ENCODE measurements at places on chromosomes 1 and 21.

- DNase-seq = peak; percentile 70
Observed at GRCh38 chr1:203512848-203513584, 19.1 kb downstream of the OPTC start.

- DNase-seq = no peak
Observed at GRCh38 chr21:17050156-17050555, 462.7 kb upstream of the CXADR start.

DNA sequence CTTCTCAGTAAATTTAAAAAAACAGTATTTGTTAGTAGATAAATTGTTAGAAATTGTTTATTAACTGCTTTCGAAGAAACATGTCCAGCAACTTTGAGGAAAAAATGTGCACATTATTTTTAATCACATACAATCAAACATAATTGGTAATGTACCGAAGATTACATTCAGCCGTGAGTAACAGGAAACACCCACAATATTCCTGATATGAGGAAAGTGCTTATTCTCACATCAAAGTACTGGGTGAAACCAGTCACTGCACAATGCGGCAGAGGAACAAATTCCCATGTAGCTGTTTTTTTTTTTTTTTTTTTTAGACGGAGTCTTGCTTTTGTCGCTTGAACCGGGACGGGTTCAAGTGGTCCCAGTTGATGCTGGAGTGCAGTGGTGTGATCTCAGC is 9.7 kb downstream of the ACBD3 start:
- DNase-seq = no peak

- DNase-seq = peak; percentile 83
Observed at GRCh38 chr1:161440312-161440894, 64.9 kb upstream of the FCGR2A start.

DNA sequence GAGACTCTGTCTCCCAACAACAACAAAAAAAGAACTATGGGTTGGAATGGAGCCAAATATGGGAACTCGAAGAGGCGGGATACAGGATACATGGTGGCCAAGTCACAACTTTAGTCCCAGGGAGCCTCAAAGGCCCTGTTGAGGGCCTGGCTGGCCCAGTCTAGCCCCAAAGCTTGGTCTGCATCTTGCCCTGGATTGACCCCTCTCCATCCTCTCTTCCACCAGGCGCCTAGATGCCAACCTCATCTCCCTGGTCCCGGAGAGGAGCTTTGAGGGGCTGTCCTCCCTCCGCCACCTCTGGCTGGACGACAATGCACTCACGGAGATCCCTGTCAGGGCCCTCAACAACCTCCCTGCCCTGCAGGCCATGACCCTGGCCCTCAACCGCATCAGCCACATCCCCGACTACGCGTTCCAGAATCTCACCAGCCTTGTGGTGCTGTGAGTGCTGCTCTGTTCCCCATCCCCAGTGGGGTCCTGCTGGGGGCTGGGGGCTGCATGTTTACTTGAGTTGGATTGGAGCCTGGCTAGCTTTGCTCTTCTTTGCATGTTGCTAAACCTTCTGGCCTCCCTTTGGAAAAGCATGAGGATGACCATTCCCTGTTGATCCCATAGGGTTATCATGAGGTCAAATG is 65.5 kb downstream of the UBE2T start:
- no peak for DNase-seq

- no peak for DNase-seq
Observed at GRCh38 chr1:189958756-189959155, 518.9 kb downstream of the BRINP3 start.

GRCh38 chr1:160407839-160408801 is 7.8 kb downstream of the VANGL2 start:
- no peak for DNase-seq

- peak; percentile 50 for DNase-seq
Observed at GRCh38 chr21:44510508-44511218, 29.3 kb downstream of the KRTAP10-1 start.

DNA sequence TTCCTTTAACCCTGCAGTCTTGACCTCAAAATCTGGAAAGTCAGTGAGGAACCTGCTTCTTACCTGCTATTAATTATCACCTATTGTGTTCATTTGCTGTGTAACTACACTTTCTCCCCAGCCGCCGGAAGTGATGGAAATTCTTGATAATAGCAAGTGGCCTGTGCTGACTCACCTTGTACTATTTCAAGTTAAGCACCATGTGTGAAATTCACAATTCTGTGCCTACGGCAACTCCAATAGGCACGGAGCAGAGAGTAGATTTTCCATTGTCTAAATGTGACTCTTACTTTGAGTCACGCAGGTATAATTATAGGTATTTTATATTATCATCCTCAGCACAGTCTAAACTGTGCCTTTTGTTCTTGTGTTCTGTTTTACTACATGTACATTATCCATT is 466.8 kb downstream of the KIF26B start:
- no peak for DNase-seq

DNA sequence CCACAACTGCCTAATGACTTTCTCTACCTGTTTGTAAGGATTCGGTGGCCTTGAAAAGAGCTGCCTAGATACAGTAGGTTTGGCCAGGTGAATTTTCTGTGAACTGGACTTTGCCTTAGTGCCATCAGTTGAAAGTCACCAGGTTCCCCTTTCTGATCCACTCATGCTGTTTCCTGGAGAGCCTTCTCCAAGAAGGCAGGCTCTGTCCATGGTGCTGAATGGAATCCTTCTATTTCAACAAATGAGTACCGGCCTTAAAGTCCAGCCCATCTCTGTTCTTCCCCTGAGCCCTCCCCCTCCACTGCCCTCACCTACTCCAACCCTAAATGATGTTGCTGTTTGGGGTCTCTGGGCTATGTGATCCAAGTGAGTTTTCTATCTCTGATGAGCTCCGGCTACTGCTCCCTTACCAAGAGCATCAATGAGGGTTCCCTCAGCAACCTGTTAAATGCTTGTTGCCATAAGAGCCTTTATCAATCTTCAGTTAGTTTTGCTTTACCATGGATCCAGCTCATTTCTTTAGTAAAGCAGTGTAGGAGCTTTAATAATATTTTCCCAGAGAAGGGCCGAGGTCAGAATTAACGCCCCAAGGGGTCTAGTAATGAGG is 500.4 kb downstream of the PTPRU start:
- DNase-seq = peak; percentile 54

GRCh38 chr1:3051270-3052268 is 17.4 kb upstream of the PRDM16 start:
- DNase-seq = no peak

DNA sequence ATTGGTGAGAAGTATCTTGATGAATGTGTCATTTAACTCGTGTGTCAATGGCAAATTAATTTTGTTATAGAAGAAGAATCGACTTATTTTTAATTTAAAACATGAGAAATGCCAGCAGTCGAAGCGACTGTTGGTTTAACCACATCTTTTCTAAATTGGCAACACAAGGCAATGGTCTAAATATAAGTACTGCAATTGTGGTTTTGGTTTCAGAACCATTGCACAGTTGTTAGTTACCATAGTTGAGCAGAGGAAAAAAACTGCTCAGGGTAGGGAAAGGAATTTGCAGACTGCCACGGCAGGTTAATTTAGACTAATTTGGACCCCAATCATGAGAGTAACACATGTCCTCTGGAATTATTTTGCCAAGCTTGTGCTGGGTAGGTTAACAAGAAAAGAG is 185.6 kb upstream of the RUNX1 start:
- peak; percentile 49 for DNase-seq

- DNase-seq = no peak
Observed at GRCh38 chr1:77829851-77830250, 50.4 kb downstream of the MIGA1 start.

DNA sequence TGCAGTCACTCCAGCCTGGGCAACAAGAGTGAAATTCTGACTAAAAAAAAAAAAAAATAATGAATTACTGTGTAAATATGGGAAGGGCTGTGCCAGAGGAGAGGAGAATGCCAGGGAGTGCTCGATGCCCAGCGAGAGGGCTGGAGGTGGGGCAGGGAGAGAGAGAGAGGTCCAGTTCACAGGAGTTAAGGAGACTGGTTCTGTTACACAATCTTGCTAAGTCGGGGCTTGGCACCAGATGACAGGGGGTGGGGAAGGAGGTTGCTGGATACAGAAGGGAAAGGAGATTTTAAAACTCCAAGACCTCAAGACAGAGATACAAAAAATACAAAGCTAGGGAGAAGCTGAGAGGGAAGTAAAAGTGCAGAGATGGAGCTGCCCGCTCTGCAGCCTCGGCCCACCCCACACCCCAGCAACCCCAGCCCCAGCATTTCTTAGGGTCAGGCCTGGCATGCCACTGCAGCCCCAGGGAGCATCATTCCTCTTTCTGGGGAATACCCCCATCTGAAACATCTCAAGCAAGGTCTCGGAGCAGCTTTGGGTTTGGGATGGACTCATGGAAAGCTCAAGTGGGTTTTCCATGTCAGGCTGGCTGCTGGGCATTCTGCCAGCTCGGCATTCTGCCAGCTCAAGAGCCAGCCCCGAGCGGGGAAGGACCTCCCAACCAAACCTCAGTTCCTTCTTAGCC is 991 bp downstream of the SELENBP1 start:
- peak; percentile 83 for DNase-seq

DNA sequence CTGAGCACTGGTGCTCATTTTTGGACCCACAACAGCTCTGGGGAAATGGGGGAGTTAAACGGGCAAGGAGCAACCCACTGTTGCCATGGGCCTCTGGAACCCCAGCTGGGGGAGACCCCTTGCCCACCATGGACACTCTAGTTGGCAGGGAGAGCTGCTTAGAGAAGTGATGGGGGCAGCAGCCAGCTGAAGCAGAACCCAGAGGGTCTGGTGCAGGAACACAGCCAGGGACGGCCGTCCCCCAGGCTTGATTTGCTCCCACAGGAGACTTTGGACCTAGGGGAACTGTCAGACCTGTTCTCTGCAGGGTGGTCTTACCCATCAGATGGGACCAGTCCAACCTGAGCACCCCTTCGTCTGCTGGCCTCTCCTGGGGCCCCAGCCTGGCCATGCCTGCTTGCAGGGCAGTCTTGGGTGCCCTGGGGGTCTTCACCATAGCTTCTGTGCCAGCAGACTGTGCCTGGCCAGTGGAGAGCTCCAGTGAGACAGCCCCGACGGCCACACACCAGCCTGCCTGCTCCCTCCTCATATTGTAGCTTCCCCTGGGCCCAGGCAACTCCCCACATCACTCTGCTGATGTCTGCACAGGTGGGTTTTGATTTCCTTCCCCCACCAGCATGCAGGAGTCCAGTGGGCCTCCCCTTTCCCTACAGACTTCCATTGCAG is 11.3 kb downstream of the SPATC1L start:
- DNase-seq = no peak

GRCh38 chr1:15100121-15100879 is 53.2 kb upstream of the TMEM51 start:
- peak; percentile 59 for DNase-seq

GRCh38 chr1:14017531-14017961 is 317.6 kb downstream of the PRDM2 start:
- DNase-seq = peak; percentile 26

DNA sequence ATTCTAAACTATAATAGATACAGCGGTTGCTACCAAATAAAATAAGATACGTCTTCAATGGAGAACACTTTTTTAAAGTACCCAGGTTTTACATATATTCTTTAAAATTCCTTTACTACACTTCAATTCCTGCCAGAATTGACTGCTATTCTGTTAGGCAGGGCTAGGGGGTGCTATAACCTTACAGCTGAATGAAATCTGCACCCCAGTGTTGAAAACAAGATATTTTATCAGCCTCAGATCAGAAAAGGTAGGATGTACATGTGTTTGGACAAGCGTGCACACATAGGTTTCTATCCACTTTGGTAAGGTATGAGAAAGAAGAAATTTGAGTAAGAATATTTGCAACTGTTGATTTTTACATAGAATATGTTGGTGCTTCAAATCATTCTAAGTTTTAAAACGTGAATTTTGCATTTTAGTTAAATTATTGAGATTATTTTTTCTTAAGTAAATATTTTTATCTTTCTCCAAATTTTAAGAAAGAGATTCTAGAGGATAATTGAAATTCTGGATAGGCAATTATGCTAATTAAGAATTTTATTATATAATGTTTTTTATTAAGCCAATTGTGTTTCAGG is 490.8 kb upstream of the ADGRL4 start:
- peak; percentile 64 for DNase-seq

DNA sequence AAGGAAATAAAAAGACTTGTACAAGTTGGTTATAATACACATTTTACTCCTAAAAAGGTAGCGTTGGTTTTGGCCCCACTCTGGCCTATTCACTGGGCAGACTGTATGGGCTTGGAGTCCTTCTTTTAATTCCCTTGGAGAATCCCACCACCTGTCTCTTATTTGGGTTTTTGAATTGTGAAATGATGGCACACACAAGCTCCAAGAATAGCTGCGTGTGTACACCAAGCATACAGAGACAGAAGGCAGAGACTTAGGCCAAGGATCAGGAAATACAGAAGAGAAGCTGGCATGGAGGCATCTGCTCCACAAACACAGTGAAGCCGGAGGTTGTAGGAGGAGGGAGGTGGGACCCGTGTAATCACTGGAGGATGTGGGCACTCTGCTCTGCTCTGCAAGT is 29.1 kb downstream of the DDR2 start:
- DNase-seq = no peak

DNA sequence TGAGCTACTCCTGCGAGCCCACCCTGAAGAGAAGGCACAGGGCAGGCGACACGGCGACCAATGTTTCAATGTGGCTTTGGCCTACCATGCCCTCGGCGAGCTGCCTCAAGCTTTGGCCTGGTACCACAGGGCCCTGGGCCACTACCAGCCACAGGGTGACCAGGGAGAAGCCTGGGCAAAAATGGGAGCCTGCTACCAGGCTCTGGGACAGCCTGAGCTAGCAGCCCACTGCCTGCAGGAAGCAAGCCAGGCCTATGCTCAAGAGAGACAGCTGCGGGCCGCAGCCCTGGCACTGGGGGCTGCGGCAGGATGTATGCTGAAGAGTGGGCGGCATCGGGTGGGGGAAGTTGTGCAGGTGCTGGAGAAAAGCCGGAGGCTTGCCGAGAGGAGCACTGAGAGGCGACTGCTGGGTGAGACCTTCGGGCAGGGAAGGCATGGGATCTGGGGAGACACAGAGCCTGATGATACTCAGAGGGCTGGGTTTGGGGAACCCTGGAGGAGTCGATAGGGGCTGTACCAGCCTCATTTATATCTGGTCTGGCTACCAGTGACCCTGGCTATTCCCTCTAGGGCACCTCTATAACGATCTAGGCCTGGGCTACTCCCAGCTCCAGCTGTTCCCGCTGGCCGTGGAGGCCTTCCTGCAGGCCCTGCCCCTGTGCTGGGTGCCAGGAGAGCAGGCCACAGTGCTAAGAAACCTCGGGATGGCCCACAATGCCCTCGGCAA is 2.3 kb downstream of the TTC24 start:
- peak; percentile 48 for DNase-seq

DNA sequence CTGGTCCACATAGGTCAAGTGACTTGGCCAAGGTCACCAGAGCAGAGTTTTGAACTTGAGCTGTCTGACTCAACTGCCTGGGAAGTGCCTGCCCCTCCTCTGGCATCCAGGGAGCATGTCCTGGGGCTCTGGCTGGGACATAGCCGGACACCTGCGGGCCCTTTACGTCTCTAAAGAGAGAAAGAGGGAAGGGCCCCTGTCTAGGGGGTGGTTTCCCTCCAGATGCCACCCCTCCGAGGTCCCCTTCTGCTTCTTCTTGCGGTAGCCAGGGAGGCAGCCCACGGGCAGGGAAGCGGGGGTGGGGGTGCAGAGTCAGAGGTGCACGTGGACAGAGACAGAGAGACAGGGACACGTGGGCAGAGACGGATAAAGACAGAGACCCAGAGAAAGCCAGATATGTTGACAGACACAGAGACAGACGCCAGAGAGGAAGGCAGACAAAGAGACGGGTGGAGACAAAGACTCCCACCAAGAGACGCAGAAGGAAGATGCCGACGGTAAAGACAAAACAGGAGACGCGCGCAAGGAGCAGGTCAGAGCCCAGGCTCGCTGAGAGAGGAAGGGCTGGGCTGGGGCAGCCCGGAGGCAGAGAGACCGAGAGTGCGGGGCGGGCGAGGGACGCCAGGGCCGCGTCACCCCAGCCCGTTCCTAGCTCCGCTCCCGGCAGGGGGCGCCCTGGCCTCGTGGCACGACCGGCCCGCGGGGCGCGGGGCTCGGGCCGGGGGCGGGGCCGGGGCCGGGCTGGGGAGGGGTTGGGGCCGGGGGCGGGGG is 458 bp upstream of the ALPL start:
- no peak for DNase-seq

Data from SJCRH30 (cell line).